ENCODE measurements at places on chromosomes 6 and 20. TPM values are rescaled to one million over a fixed set of nuclear protein-coding genes. Genes with fewer than 3 reads are reported as not detected.

- no peak for DNase-seq
Measured at GRCh38 chr20:23080521-23080920, 5.6 kb downstream of the CD93 start.

- DNase-seq, result no peak
Measured at GRCh38 chr6:138972226-138972665, 15.8 kb downstream of the REPS1 start.

DNA sequence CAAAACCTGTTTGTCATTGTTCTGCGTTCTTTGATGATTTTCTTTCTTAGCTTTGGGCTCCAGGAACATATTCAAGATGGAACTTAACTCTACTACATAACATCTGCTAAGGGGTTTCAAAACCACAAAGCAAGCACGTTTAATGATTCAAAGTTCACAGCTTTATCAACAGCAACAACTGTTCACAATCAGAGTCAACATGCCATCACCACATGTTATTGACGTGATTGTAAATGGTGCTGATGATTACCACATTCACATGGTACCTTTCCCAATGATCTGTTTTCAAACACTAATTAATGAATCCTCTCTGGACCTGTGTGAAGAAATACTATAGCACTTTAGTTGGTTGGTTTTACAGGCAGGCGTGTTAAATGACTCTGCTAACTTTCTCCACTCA lies 180.6 kb upstream of the CEP162 start:
- no peak for DNase-seq

- DNase-seq, result no peak
Measured at GRCh38 chr6:135499441-135500340, 2.2 kb upstream of the AHI1 start.

DNA sequence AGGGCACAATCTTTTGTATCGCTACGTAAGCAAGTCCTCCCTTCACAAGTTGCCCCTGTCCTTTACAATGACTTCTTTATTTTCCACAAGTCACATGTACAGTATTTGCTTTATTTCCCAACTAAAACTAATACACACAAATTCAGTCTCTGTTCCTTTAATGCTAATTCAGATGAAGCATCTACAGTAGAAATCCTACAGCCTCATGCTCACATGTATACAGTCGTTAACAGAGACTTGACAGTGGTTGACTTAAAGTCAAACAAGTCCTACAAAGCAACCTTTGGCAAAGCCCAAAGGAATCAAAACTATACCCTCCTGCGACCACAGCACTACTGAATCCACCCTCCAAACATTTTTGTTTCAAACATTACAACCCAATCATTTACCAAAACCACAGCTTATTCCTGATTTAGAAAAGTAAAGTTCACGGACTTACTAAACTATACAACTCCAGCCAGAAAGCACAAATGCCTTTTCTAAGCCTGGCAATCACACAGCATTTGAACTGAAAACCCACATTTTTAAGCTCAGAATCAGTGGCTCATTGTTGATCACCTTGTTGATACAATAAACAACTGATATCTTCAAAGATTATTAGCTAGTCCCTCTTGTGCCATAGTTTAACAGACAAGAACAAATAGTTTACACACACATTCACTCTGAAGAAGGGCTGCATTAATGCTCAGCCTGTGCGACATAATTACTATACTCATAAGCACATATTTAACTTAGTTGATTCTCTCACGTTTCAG lies 70.9 kb upstream of the NHSL1 start:
- no peak for DNase-seq

DNA sequence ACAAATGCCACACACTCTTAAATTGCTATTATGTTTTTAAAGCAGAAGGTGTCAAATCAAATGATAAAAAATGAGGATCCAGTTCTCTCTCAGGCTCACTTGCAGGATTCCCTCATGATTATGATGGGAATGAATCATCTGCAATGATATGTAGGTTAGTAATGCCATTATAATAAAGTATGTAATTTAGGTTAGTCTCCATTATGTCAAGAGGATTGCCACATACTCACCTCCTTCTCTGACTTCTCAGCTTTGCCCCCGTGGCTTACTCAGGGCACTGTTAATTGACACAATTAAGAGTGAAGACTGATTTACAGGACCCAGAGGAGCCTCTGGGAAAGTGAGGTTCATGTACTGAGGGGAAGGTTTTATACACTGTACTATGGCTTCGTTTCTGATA lies 591.7 kb upstream of the NRSN1 start:
- no peak for DNase-seq

GRCh38 chr6:28860581-28860980 lies 63.2 kb downstream of the TRIM27 start:
- DNase-seq, result no peak

DNA sequence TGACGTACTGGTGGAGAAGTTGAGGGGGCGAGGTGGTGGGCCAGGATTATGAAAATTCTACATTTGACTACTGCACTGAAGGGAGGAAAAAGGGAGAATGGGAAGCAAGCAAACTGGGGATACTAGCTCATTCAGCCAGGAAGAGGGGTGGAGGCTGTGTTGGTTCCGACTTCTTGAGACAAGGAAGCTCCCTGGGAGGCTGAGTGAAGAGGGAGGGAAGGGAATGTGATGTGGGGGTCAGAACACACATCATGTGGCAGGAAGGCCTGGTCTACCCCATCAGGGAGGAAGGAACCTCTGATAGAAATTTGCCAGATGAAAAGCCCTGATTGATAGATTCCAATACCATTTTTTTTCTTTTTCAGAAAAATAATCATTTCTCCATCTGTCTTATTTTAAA lies 28.8 kb upstream of the MCHR2 start:
- no peak for DNase-seq

DNA sequence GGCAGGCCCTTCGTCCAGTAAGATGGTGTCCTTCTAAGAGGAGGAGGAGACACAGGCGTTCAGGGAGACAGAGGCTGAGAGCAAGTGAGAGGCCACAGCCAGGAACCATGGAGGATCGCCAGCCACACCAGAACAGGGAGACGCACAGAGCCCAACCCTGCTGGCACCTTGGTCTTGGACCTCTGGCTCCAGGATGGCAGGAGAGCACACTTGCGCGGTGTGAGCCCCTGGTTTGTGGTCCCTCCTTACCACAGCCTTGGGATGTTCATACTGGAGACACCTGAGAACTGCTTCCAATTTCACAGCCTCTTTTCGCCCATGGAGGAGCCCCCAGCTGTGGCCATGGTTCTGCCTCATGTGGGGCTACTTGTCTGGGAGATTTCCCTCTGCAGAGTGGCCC lies 222.4 kb downstream of the DLL1 start:
- no peak for DNase-seq

DNA sequence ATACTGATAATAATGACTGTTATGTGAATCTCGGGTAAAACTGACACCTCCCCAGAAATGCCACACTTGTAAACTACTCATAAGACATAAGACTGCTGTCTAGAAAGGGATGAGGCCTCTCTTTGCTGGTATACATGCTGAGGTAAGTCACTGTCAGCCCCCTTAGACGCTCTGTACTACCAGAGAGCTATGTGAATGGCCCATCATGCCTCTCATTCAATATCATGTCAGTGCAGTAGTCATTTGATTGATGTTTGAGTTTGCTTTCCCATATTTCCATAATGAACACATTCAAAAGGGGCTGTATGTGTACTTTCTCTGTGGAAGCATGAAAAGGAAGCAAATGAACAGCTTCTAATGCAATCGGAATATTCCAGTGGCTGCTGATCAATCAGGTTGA lies 119.4 kb upstream of the AGPAT4 start:
- DNase-seq, result no peak

GRCh38 chr20:6228302-6228843 lies 105.5 kb upstream of the FERMT1 start:
- no peak for DNase-seq

DNA sequence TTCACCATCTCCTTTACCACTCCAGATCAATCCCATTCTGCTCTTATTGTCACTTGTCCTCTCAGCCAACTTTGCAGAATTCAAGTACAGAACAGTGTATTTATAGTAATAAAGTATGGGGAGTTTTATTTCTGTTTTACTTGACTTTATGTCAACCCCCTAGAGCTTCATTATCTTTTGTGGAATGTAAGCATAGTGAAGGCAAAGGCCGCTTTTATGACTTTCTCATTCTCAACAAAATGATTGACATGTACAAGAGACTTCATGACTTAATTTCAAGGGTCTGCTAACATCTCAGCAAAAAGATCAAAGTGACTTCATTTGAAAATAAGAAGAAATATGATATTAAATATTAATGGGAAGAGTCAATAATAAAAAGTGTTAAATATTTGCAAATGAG lies 28.7 kb upstream of the ARID1B start:
- no peak for DNase-seq

DNA sequence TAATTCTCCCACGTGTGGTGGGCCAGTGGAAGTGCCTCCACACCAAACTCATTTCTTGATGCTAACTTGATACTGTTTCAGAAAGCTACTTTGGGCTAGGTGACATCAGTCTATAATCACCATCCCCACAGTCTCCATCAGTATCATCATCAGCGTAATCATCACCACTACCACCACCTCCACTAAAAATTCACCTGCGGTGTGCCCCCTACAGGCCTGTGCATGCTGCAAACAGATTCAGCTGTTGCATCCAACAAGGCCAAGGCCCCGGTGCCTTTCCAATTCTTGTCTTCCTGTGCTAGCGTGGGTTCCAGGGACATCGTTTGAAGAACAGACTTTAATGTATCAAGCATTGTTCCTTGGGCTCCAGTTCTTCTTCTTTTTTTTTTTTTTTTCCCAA lies 201.3 kb upstream of the EXOC2 start:
- DNase-seq, result no peak

DNA sequence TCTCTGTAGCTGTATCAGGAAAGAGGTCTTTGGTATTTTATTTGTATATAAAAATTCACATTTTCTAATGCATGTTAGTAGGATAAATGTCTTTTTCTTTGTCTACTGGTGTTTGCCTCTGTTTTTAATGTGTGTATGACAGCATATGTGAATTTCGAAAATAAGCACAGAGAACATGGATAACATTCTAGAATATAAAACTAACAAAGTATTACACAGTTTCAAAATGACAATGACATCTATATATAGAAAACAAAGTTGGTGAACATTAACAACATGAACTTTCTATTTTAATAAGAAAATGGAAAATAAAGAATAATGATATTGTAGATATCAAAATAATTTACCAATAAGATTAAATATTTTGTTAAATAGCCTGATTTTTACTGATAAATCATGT lies 608.0 kb downstream of the COL12A1 start:
- no peak for DNase-seq

- no peak for DNase-seq
Measured at GRCh38 chr6:10174761-10175160, 240.1 kb downstream of the TFAP2A start.

DNA sequence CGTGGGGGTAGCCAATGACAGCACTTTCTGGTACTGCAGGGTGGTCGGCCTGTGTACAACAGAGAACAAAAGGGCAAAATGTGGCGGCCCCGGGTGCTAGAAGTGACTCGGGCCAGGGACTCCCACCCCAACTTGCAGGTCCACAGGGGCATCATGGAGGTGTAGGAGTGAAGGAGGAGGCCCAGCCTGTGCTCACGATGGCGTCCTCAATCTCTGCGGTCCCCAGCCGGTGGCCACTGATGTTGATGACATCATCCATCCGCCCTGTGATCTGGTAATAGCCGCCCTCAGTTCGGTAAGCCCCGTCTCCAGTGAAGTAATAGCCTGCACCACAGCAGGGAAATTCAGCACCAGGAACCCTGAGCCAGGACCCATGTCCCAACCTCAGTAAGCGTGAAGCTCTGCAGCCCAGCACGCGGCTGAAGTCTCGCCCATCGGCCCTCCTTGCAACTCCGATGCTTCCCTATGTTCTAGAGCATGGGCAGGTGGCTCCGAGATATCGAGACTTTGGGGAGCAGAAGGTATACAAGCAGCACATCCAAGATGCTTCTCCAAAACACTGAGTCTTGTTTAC lies 20.2 kb upstream of the APMAP start:
- DNase-seq, result peak; percentile 58

DNA sequence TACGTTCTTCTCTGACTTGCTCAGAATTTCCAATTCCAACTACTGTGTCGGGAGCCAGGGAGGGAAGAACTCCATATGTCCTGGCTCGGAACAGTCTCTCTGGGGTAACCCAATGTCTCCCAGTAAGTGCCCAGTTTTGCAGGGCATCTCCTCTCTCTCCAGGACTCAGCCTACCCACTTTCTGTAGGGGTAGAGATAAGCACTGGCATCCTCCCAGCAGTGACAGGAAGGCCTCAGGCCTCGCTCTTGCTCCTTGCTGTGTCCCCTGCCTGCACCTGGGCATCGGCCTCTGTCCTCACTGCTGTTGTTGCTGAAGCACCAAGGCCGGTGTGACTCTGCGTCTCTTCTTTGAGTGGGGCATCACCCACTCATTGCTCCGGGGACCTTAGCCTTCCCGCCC lies 388.9 kb upstream of the JARID2 start:
- no peak for DNase-seq

GRCh38 chr6:63565727-63566596 lies 6.3 kb upstream of the LOC128125822 start:
- no peak for DNase-seq

DNA sequence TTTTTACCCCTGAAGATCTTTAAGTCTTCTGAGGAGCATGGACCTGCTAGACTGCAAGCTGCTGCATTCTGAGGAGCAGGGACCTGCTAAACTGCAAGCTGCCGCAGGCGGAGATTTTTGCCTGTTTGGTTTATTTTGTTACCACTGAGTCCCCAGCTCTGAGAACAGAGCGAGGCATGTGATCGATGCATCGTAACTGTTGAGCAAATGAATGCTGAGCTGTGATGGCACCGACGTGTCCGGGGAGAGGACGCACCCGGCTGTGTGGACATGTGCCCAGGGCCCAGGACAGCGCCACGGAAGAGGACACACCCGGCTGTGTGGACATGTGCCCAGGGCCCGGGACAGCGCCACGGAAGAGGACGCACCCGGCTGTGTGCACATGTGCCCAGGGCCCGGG lies 24.2 kb downstream of the DNAJC5 start:
- DNase-seq, result no peak

DNA sequence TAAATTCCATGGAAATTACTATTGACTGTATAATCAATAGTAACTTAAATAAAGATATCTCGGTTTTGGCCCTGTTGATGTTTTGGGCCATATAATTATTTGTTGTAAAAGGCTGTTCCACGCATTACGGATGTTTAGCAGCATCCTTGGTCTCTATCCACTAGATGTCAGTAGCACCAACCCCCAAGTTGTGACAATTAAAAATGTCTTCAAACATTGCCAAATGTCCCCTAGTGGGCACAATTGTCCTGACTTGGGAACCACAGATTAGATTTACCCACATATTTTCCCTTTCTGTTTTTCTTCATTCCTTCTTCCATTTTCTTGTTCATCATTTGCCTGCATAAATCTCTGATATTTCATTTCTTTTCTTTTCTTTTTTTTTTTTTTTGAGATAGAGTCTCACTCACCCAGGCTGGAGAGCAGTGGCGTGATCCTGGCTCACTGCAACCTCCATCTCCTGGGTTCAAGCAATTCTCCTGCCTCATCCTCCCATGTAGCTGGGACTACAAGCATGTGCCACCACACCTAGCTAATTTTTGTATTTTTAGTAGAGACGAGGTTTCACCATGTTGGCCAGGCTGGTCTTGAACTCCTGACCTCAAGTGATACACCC lies 13.6 kb upstream of the WFDC8 start:
- no peak for DNase-seq

GRCh38 chr6:75236630-75237029 lies 7.0 kb downstream of the COX7A2 start:
- DNase-seq, result no peak

C6orf132 gene
- total RNA-seq, result 2.3 TPM

SLPI gene
- total RNA-seq, result 14.6 TPM

PCK1 gene
- 0.57 TPM for total RNA-seq

BMP7 gene
- total RNA-seq, result 0.65 TPM

EMILIN3 gene
- 2.3 TPM for total RNA-seq

CFB gene
- 83.3 TPM for total RNA-seq

PTGIS gene
- total RNA-seq, result 447 TPM
